WTC11 (cell line): ENCODE measurements at places on chromosomes 2 and 18. TPM values are rescaled to one million over a fixed set of nuclear protein-coding genes. Genes with fewer than 3 reads are reported as not detected.

Gene SCN3A
- 0.04 TPM in 1 of 3 replicates, not detected in the others for total RNA-seq

Gene ZBTB7C
- total RNA-seq: 0.39 to 0.60 TPM (median 0.48 TPM) in 3 replicates

Gene MFSD2B
- total RNA-seq: 0.42 to 0.55 TPM (median 0.50 TPM) in 3 replicates

Gene DTNA
- total RNA-seq: 16.1 to 16.9 TPM (median 16.2 TPM) in 3 replicates

Gene KHK
- total RNA-seq: 15.5 to 17.4 TPM (median 17.4 TPM) in 3 replicates

Gene CRYGC
- not detected in 3 replicates for total RNA-seq

Gene UCN
- total RNA-seq: 0.68 to 1.2 TPM (median 0.71 TPM) in 3 replicates

Gene SERPINB11
- total RNA-seq: not detected in 3 replicates

Gene ZDBF2
- total RNA-seq: 15.6 to 16.1 TPM (median 16.0 TPM) in 3 replicates

Gene DAPL1
- total RNA-seq: not detected in 3 replicates

DNA sequence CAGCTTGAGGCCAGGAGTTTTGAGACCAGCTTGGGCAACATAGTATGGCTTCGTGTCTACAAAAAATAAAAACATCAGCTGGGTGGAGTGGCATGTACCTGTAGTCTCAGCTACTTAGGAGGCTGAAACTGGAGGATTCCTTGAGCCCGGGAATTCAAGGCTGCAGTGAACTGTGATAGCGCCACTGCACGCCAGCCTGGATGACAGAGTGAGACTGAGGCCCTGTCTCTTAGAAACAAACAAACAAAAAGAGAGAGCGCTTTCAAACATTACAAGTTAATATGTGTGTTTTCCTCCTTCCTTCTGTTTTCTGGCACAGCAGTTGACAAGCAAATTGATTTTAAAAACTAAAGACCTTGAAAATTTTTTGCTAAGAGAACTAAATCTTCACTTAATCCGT, 9.9 kb downstream of the EPC2 start:
- no peaks in the 10 kb centered on the region for H3K36me3 ChIP-seq
- H3K27me3 ChIP-seq: no peaks in the 10 kb centered on the region
- peaks cover 69% of the 10 kb centered on the region for H3K4me1 ChIP-seq

GRCh38 chr18:75054046-75054445, 154.9 kb downstream of the PTGR3 start:
- DNase-seq: no peak
- peaks cover 2% of the 10 kb centered on the region for H3K4me1 ChIP-seq
- no peaks in the 10 kb centered on the region for H3K27me3 ChIP-seq
- H3K27ac ChIP-seq: no peak overlapping the region
- H3K4me3 ChIP-seq: no peak overlapping the region

DNA sequence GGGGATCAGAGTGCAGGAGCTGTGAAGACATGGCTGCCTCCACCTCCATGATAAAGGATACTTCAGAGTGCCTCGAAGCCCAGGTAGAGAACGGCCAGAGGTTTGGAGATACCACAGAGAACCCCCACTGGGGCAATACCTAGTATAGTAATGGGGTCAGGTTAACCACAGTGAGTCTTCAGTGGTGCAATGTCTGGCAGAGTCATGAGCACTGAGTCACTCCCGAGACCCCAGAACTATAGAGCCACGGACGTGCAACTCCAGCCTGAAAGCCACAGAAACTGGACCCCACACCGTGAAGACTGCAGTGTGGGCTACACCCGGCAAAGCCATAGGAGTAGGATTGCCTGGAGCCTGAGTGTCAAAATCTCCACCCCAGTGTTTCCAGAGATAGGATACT, 746.6 kb downstream of the CBLN2 start:
- H3K27me3 ChIP-seq: no peaks in the 10 kb centered on the region
- peaks cover 31% of the 10 kb centered on the region for H3K36me3 ChIP-seq
- H3K27ac ChIP-seq: no peak overlapping the region
- no peak overlapping the region for H3K4me3 ChIP-seq

DNA sequence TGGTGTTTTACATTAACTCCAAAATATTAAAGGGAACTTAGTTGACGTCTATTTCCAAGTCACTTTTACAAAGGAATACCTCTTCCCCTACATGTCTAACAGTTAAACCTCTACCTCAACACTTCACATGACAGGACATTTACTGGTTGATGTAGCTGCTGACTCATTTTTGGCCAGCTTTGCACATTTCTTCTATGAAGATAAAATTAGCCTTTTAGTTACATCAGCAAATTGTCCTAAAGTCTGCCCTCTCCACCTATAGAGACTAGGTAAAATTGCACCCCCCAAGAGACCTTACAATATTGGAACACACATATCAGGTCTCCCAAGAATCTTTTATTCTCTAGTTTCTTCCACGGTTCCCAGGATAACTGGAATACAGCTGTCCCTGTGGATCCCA, 10.1 kb upstream of the CERS6 start:
- no peak overlapping the region for H3K4me3 ChIP-seq
- no peak for DNase-seq
- H3K4me1 ChIP-seq: peaks cover 9% of the 10 kb centered on the region
- no peaks in the 10 kb centered on the region for H3K36me3 ChIP-seq
- no peak overlapping the region for H3K27ac ChIP-seq
- no peaks in the 10 kb centered on the region; the same call in 1 of the 2 replicates for H3K27me3 ChIP-seq

DNA sequence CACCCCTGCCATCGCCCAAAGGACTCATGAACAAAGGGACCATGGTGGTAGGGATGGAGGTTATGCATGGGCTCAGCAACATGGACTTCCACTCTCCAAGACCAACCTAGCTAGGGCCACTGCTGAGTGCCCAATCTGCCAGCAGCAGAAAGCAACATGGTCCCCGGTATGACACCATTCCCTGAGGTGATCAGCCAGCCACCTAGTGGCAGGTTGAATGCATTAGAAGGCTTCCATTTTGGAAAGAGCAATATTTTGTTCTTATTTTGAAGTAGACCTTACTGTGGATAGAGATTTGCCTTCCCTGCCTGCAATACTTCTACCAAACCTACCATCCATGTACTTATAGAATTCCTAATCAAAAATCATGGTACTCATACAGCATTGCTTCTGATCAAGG, 99.8 kb downstream of the METTL4 start:
- H3K4me3 ChIP-seq: no peak overlapping the region

DNA sequence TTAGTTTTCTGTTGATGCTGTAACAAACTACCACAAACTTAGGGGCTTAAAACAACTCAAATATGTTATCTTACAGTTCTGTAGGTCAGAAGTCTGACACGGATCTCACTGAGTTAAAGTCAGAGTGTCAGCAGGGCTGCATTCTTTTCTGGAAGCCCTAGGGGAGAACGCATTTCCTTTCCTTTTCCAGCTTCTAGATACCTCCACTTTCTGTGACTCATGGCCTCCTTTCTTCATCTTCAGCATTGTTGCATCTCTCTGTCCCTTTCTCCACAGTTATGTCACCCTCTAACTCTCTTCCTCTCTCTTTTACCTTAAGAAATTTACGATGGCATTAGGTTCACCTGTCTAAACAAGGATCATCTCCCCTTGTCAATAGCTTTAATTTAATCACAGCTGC, 13.3 kb upstream of the PPP4R1 start:
- no peak overlapping the region for H3K4me3 ChIP-seq
- H3K27ac ChIP-seq: peak overlapping the region; percentile 29
- H3K4me1 ChIP-seq: peaks cover 23% of the 10 kb centered on the region
- H3K36me3 ChIP-seq: no peaks in the 10 kb centered on the region
- no peaks in the 10 kb centered on the region for H3K27me3 ChIP-seq
- no peak for DNase-seq

DNA sequence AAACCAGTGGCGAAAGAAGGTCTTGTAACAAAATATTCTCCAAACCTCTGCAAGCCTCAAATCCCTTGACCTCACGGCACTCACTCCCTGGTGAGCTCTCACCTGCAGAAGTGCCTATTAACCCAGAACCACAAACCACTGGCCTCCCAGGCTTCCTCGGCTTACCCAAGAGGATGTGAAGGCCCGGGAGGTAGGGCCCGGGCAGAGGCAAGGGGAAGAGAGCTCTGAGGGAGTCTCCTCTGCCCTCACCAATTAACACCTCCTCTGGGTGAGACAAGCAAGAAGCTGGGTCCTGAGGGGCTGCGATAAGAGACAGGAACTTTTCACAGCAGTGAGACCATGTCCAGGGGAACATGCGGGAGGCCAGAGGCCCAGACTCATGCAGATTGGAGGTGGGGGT, 53.7 kb downstream of the EMX1 start:
- DNase-seq: no peak
- H3K27me3 ChIP-seq: no peaks in the 10 kb centered on the region
- H3K36me3 ChIP-seq: no peaks in the 10 kb centered on the region
- no peak overlapping the region for H3K27ac ChIP-seq
- H3K4me1 ChIP-seq: peaks cover 38% of the 10 kb centered on the region

GRCh38 chr18:78069784-78070664, 820.4 kb downstream of the GALR1 start:
- peaks cover 35% of the 10 kb centered on the region for H3K36me3 ChIP-seq
- peaks cover 4% of the 10 kb centered on the region; the same call in 1 of the 2 replicates for H3K27me3 ChIP-seq
- peaks cover 18% of the 10 kb centered on the region for H3K4me1 ChIP-seq
- DNase-seq: no peak

- no peak for DNase-seq
- peak overlapping the region; percentile 47; the same call in 1 of the 2 replicates for H3K4me3 ChIP-seq
- peaks cover 37% of the 10 kb centered on the region for H3K4me1 ChIP-seq
- no peaks in the 10 kb centered on the region for H3K36me3 ChIP-seq
- no peak overlapping the region for H3K27ac ChIP-seq
Measured at GRCh38 chr2:138499684-138500083, 1.9 kb upstream of the SPOPL start.

- peaks cover 14% of the 10 kb centered on the region for H3K4me1 ChIP-seq
- H3K4me3 ChIP-seq: no peak overlapping the region
- H3K36me3 ChIP-seq: no peaks in the 10 kb centered on the region
- H3K27ac ChIP-seq: no peak overlapping the region
- no peak for DNase-seq
Measured at GRCh38 chr2:162579169-162579568, 235.2 kb downstream of the GCA start.

DNA sequence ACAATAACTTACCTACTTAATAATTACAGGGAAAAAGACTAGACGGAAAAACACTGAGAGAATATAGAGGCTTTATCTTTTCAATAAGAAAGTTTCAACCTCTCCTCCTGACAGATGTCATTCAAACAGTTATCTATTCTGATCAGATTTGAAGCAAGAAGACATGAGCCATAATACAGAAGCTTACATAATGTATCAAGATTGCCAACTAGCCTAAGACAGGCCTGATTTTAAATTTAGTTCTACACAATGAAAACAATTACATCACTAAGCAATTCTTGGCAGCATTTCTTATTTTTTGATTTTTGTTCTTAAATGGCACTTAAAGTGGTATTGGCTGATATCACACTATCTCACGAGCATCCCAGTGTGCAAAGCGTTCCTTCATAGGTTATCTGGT, 41.6 kb downstream of the GPR155 start:
- H3K27ac ChIP-seq: no peak overlapping the region
- H3K36me3 ChIP-seq: no peaks in the 10 kb centered on the region
- no peaks in the 10 kb centered on the region for H3K27me3 ChIP-seq
- peaks cover 11% of the 10 kb centered on the region for H3K4me1 ChIP-seq
- DNase-seq: no peak

DNA sequence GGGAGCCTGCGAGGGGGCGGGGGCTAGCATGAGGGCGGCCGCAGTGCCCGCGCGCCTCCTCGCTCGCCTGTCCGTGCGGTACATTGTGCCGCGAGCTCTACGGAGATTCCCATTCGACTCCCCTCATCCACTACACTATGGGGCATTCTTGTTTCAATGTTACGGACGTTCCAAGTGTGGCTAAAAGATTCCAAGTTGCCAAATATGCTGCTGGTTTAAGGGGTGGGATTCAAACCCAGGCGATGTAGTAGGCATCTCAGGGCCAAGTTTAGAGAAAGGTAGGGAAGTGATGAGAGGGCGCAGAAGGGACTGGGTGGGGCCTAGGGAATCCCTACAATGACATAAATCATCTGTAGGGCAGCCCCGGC, 10.0 kb upstream of the CRYBA2 start:
- peak overlapping the region; percentile 83 for H3K4me3 ChIP-seq
- no peak overlapping the region for H3K27ac ChIP-seq
- H3K27me3 ChIP-seq: peaks cover 100% of the 10 kb centered on the region
- no peaks in the 10 kb centered on the region for H3K36me3 ChIP-seq
- peaks cover 22% of the 10 kb centered on the region for H3K4me1 ChIP-seq
- no peak for DNase-seq

GRCh38 chr2:178510384-178510783, 30.1 kb downstream of the PLEKHA3 start:
- H3K4me3 ChIP-seq: no peak overlapping the region
- peaks cover 31% of the 10 kb centered on the region for H3K4me1 ChIP-seq
- peaks cover 2% of the 10 kb centered on the region; the same call in 1 of the 2 replicates for H3K36me3 ChIP-seq
- H3K27ac ChIP-seq: no peak overlapping the region
- no peak for DNase-seq

DNA sequence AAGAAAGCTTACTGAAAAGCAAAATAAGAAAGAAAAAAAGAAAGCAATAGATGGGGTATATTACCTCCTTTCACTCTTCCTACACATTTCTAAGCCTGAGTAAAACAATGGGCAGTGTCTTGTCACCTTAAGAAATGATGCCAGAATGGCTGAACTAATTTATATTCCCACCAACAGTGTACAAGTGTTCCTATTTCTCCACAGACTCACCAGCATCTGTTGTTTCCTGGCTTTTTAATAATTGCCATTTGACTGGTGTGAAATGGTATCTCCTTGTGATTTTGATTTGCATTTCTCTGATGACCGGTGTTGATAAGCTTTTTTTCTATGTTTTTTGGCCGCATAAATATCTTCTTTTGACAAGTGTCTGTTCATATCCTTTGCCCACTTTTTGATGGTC, 98.4 kb downstream of the SPHKAP start:
- H3K36me3 ChIP-seq: no peaks in the 10 kb centered on the region
- no peak overlapping the region for H3K4me3 ChIP-seq
- H3K27ac ChIP-seq: no peak overlapping the region
- no peaks in the 10 kb centered on the region for H3K27me3 ChIP-seq
- no peak for DNase-seq
- no peaks in the 10 kb centered on the region for H3K4me1 ChIP-seq

DNA sequence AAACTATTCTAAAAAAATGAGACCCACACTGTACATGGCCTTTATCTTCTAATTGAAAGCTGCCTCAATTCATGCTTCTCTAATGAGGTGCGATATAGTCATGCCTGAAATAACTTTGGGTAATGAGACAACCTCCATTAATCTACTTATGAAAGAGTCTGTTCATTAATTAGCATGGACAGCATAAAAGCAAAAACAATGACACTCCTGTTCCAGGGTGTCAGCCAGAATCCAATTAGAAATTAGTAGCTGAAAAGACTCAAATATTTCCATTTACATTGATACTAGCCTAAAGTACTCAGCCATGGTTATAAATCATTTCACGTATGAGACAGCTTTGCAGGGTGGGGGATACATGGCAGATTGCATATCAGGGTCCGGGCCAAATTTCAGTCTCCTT, 288.7 kb downstream of the AKAIN1 start:
- no peak overlapping the region for H3K4me3 ChIP-seq
- H3K4me1 ChIP-seq: peaks cover 13% of the 10 kb centered on the region
- H3K27me3 ChIP-seq: no peaks in the 10 kb centered on the region
- no peak for DNase-seq
